ENCODE measurements at places on chromosomes 3 and 15. TPM values are rescaled to one million over a fixed set of nuclear protein-coding genes. Genes with fewer than 3 reads are reported as not detected.

Gene PAK6
- total RNA-seq, result not detected

Gene RYR3
- not detected for total RNA-seq

Gene TBC1D2B
- 57.8 TPM for total RNA-seq

Gene CGNL1
- total RNA-seq, result 1.1 TPM

Gene RASL12
- total RNA-seq, result 0.36 TPM

Gene EPHA3
- total RNA-seq, result 12.7 TPM

Gene MLF1
- 14.1 TPM for total RNA-seq

DNA sequence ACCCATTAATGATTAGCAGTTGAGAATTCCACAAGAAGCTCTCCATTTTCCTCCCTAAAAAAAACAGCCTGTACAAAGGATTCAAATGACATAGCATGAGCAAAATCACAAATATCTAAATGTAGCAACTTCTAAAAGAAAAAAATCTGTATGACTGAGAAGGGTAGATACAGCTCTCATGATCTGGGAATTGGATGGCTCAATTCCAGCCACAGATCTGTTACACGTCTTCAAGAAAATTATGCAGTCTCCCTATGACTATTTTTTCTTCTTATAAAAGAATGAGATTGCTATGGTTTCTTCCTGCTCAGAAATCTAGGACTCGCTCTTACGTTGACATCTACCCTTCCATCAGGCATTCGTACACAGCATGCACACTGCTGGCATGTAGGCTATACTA lies 71.5 kb downstream of the PLCH1 start:
- peak; percentile 46 for DNase-seq
- peaks cover 5% of the 10 kb centered on the region for H3K27me3 ChIP-seq
- no peaks in the 10 kb centered on the region for H3K36me3 ChIP-seq
- no peaks in the 10 kb centered on the region for H3K4me1 ChIP-seq
- no peak overlapping the region for H3K27ac ChIP-seq
- no peak overlapping the region for H3K4me3 ChIP-seq

DNA sequence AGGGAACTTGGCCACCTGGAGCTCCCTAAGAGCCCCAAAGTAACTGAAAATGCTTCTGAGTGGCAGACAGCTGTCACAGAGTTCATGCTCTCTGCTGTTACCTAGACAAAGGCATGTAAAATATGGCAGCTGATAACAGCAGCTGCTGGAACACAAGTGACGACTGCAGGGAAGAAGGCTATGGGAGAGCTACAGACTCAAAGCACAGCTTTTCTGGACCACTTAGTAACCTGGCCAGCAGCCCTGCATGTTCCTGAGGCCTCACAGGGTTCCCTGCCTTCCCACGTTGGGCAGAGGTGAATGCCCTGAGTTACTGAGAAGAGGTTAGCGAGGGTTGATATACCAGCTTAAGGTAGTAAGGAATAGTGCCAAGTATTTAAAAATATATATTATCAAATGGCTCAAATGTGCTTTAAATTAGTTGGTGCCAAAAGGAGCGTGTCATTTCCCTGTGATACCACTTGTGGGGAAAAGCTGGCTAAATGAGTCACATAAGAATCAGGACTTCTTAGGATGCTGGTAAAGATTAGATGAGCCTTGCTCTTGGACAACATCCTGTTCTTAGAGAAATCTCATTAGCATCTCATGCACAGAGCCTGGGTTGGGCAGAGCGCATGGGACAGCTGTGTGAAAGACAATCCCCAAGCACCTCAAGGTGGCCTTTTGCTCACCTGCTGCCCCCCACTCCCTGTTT lies 76.4 kb upstream of the SCN5A start:
- peaks cover 2% of the 10 kb centered on the region for H3K4me1 ChIP-seq
- no peak overlapping the region for H3K27ac ChIP-seq
- no peak overlapping the region for H3K4me3 ChIP-seq
- H3K36me3 ChIP-seq, result no peaks in the 10 kb centered on the region
- peaks cover 6% of the 10 kb centered on the region for H3K27me3 ChIP-seq

DNA sequence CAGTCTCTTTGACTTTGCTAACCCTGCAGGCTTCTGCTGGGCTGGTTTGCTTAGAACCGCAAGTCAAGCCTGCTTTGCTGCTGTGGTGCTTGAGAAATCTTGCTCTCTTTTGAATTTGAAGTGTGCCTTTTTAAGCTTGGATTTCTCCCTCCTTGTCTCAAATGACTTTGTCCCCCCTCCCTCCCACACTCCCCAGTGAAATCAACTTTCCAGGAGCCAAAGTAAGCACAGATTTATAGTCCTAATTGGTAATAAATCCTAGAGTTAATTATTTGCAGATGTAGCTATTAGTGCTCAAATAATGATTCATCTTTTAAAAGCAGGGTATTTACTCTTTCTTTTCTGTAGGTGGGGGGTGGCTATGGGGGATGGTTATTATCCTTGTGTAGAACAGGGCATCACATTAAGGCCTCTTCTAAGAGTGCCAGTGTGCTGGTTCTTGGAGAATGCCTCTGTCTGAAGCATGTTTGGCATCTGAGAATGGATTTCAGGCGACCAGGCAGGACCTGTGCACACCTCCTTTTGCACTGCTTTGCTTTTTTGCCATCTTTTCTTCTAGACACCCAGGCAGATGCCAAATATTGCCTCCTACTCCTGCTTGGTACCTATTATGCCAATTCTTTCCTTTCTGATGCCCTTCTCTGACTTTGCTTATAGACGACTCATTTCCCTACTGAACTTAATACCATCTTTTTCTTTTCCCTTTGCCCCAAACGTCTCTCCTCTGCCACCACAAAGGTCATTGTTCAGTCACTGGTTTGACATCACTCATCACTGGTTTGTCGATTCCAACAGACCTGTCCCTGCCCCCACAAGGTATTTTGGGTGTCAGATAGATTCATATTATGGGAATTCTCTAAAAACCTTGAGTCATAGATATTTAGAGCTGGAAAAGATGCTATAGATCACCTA lies 50.7 kb downstream of the CLDN11 start:
- no peak for DNase-seq
- no peak overlapping the region for H3K4me3 ChIP-seq
- H3K4me1 ChIP-seq, result peaks cover 25% of the 10 kb centered on the region
- H3K27me3 ChIP-seq, result no peaks in the 10 kb centered on the region
- H3K27ac ChIP-seq, result no peak overlapping the region
- H3K36me3 ChIP-seq, result no peaks in the 10 kb centered on the region

DNA sequence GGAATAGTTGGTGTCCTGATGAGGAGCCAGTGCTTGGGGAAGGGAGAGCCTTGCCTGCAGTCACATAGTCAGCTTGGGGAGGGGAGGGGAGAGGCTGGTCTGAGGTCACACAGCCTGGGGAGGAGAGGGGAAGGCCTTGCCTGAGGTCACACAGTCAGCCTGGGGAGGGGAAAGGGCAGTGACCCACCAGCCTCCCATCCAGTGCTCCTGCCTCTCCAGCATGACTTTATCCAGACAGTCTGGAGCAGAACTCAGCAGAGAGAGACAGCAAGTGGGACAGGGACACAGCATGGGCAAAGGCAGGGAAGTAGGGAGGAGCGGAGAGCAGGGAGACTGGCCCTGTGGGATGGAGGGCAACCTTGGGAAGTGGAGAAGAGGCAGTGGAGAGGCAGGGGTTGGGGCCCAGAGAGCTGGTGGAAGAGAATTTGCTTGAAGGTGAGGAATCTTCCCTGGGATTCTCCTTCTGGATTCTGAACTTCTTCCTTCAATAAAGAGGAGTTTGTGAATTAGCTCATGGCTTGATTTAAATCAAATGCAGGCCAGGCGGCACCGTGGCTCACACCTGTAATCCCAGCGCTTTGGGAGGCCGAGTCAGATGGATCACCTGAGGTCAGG lies 64.5 kb downstream of the CORO2B start:
- peaks cover 61% of the 10 kb centered on the region for H3K4me1 ChIP-seq
- no peak overlapping the region for H3K4me3 ChIP-seq
- H3K27me3 ChIP-seq, result no peaks in the 10 kb centered on the region
- no peak for DNase-seq
- H3K27ac ChIP-seq, result peak overlapping the region; percentile 70
- H3K36me3 ChIP-seq, result no peaks in the 10 kb centered on the region

DNA sequence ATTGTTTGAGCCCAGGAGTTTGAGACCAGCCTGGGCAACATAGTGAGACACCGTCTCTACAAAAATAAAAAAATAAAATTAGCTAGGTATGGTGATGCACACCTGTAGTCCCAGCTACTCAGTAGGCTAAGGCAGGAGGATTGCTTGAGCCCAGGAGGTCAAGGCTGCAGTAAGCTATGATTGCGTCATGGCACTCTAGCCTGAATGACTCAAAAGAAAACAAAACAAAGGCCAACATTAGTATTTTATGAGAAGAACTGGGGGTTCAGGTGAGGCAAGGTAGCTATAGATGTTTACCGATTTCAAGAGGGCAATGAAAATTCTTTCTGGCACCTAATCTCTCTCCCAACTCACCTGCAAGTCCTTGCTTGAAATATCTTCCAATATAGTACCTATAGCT lies 77.2 kb downstream of the GREM1 start:
- no peak overlapping the region for H3K4me3 ChIP-seq
- H3K4me1 ChIP-seq, result peaks cover 3% of the 10 kb centered on the region
- no peak for DNase-seq

DNA sequence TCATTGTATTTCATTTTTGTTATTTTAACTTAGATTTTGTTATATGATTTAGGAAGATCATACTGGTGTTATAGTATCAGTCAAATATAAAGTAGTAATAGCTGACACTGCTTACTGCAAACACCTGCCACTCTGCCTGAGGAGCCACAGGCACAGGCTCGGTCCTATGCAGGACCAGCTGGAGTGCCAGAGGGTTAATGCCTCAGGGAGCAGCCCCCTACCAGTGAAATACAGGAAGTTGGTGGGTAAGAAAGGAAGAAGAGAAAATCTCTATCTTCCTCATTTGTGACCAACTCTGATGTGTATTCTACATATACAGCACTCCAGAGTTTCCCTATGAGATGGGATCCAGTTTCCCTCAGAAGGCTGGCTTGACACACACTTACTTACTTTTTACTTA lies 593.3 kb downstream of the UNC13C start:
- H3K4me1 ChIP-seq, result no peaks in the 10 kb centered on the region
- DNase-seq, result no peak
- H3K36me3 ChIP-seq, result no peaks in the 10 kb centered on the region
- H3K27ac ChIP-seq, result no peak overlapping the region
- no peak overlapping the region for H3K4me3 ChIP-seq
- H3K27me3 ChIP-seq, result no peaks in the 10 kb centered on the region

DNA sequence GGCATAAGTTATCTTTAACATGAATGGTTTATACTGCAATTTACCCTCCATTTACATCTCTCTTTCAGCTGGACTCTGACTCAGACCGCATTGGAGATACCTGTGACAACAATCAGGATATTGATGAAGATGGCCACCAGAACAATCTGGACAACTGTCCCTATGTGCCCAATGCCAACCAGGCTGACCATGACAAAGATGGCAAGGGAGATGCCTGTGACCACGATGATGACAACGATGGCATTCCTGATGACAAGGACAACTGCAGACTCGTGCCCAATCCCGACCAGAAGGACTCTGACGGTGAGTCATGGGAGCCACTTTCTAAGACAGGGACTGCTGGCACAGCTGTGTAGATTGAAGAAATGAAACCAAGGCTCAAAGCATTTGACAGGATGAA lies 11.6 kb downstream of the THBS1 start:
- H3K27me3 ChIP-seq, result no peaks in the 10 kb centered on the region
- H3K27ac ChIP-seq, result peak overlapping the region; percentile 6
- no peaks in the 10 kb centered on the region for H3K4me1 ChIP-seq
- peak; percentile 65 for DNase-seq
- H3K36me3 ChIP-seq, result peaks cover 90% of the 10 kb centered on the region

DNA sequence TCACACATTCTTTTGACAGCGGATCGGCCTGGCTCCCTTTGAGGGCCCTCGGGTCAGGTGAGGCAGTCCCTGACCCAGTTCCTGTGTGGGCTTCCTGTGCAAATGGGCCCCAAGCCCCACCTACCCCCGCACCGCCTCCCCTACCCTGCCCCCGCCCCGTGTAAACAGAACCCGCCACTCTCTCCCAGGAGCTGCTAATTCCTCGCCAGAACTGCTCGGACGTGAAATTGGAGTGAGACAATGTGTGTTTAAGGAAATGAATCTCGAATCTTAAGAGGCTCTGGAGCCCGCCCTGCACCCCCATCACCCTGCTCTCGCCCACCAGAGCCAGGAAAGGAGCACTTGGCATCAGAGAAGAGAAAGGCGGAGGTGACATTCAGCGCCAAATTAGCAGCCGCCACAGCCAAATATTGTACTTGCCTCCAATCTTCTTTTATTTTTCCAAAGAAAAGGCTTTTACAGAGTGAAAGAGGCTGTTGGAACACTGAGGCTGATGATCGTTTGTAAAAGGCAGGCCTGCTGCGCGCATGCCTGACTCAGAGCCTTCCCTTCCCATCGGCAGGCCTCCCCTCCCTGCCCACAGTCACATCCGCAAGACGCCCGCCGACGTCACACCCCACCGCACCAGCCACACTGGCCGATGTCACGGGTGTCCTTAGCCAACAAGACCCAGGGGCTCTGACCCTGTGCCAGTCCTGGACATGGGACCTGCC lies 53.1 kb downstream of the CACNA2D2 start:
- H3K4me3 ChIP-seq, result peak overlapping the region; percentile 63
- H3K36me3 ChIP-seq, result no peaks in the 10 kb centered on the region
- DNase-seq, result peak; percentile 98
- H3K4me1 ChIP-seq, result peaks cover 6% of the 10 kb centered on the region
- H3K27me3 ChIP-seq, result no peaks in the 10 kb centered on the region

- peaks cover 97% of the 10 kb centered on the region for H3K36me3 ChIP-seq
- H3K4me1 ChIP-seq, result peaks cover 29% of the 10 kb centered on the region
- peak overlapping the region; percentile 38 for H3K27ac ChIP-seq
- H3K27me3 ChIP-seq, result no peaks in the 10 kb centered on the region
- peak; percentile 48 for DNase-seq
- H3K4me3 ChIP-seq, result no peak overlapping the region
Measured at GRCh38 chr15:48433226-48433886, 102.1 kb downstream of the DUT start.

DNA sequence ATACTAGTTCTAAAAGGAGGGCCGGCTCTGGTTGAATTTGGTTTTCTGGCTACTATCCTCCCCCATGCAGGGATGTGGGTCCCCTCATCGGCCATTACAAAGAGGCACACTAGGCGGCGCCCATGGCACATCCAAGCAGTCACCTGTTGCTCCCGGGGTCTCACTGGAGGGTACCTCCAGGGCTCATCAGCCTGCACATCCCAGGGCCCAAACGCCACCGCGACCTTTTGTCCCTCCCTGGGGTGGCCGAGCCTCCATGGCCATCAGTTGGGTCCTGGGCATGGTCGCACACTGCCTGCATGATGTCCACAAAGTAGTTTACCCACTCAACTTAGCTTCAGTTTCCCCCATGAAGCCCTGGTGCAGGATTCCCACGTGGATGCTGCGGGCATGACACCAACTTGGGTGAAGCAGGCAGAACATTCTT lies 28.3 kb downstream of the IDH3A start:
- no peaks in the 10 kb centered on the region for H3K36me3 ChIP-seq
- DNase-seq, result peak; percentile 86
- H3K27me3 ChIP-seq, result no peaks in the 10 kb centered on the region
- H3K4me1 ChIP-seq, result no peaks in the 10 kb centered on the region

GRCh38 chr3:115819785-115820384 lies 196.6 kb downstream of the GAP43 start:
- H3K27me3 ChIP-seq, result no peaks in the 10 kb centered on the region
- no peak overlapping the region for H3K4me3 ChIP-seq
- no peak overlapping the region for H3K27ac ChIP-seq
- peak; percentile 77 for DNase-seq

Measured in osteoblast (primary cell).